ENCODE measurements at places on chromosomes 5 and 9.

DNA sequence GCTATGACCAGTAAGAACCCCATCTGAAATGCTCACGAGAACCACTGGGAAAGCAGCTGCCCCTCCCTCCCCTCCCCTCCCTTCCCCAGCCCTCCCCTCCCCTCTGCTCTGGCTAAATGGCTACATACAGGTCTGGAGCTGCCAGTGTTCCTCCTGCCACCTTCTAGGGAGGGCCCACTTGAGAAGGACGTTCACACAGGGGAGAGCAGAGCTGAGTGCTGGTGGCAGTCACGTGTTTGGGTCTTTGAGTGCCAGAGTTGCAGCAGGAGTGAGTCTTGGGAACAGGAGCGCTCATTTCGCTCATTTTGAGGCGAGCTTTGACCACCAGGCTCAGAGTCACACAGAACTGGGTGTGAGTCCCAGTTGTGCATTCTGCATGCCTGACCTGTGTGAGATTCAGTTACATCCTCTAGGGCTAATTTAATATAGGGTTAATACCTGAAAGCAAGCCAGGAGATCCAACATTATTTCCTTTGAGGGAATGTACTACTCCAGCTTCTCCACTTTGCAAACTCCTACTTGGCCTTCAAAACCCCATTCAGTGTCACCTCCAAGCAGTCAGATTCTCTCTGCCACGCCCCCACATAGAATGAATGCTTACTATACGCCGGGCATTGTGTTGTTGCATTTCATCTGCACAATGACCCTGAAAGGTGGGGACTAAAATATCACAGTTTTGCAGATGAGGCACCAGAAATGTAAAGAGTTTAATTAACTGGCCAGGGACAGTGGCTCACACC, 25.1 kb downstream of the CPLX2 start:
- DNase-seq, result no peak

- peak; percentile 89 for DNase-seq
Observed at GRCh38 chr9:126985870-126986498, 71.4 kb downstream of the RALGPS1 start.

- DNase-seq, result peak; percentile 19
Observed at GRCh38 chr5:173786286-173787187, 101.6 kb upstream of the CPEB4 start.

DNA sequence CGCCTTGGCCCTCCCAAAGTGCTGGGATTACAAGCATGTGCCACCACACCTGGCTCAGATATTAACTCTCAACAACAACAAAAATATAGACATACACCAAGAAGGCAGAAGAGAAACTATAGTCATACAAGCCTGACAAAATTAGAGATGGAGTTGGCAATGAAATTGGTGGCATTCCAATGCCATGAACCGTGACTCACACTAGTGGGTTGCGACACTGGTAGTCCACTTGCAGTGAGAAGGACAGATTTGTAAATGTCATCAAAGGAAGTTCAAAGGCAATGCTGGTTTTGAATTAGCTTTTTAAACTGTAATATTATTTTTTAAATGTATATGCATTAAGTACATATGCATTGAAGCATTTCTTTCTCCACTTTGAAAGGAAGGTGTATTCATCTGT, 8.5 kb upstream of the DNAJC25 start:
- DNase-seq, result no peak

- no peak for DNase-seq
Observed at GRCh38 chr5:100647461-100648230, 112.5 kb downstream of the FAM174A start.

Measured in CD4-positive, alpha-beta T cell treated with Interferon alpha-2 for 1 hour (primary cell).